ENCODE measurements at places on chromosomes 16 and 17.

GRCh38 chr16:88809676-88810165 is 2.0 kb downstream of the APRT start:
- no peak for DNase-seq

GRCh38 chr16:30756781-30757100 is 5.1 kb downstream of the CFAP119 start:
- DNase-seq = no peak

DNA sequence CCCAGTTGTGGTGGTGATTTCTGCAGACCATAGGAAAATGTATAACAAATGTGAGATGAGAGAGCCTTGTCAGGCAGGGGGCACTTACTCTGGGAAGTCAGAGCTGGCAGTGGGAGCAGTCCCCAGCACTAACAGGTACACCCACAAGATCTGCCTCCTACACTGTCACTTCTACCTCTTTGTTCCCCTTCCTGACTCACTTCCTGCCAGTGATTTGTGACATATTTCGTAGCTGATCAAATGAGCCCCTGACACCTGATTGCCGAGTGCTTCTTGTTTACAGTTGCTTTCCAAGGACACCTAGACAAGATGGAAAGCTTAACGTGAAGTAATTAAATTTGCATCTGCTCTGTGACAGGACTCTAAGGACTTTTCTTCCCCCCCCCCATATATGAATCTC is 40.5 kb downstream of the FTO start:
- no peak for DNase-seq

GRCh38 chr16:56967733-56968132 is 6.0 kb downstream of the CETP start:
- DNase-seq = peak; percentile 34

- DNase-seq = peak; percentile 40
Measured at GRCh38 chr17:48804936-48805411, 12.1 kb downstream of the TTLL6 start.

GRCh38 chr16:30904114-30904780 is 7.8 kb downstream of the CTF1 start:
- DNase-seq = no peak

- DNase-seq = no peak
Measured at GRCh38 chr17:46171939-46172338, 21.3 kb downstream of the KANSL1 start.

GRCh38 chr17:55931446-55931845 is 180.6 kb downstream of the PCTP start:
- no peak for DNase-seq

DNA sequence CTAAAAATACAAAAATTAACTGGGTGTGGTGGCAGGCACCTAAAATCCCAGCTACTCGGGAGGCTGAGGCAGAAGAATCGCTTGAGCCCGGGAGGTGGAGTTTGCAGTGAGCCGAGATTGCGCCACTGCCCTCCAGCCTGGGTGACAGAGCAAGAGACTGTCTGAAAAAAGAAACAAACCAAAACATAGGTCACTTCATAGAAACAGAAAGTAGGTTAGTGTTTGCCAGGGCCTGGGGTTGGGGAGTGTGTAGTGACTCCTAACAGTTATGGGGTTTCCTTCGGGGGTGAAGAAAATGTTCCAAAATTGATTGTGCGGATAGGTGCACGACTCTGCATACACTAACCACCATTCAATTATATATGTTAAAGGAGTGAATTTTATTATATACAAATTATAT is 59.2 kb downstream of the ATP2C2 start:
- DNase-seq = no peak

GRCh38 chr17:6708357-6708961 is 4.7 kb downstream of the SLC13A5 start:
- no peak for DNase-seq

GRCh38 chr17:80025140-80025539 is 10.5 kb downstream of the TBC1D16 start:
- DNase-seq = peak; percentile 13

DNA sequence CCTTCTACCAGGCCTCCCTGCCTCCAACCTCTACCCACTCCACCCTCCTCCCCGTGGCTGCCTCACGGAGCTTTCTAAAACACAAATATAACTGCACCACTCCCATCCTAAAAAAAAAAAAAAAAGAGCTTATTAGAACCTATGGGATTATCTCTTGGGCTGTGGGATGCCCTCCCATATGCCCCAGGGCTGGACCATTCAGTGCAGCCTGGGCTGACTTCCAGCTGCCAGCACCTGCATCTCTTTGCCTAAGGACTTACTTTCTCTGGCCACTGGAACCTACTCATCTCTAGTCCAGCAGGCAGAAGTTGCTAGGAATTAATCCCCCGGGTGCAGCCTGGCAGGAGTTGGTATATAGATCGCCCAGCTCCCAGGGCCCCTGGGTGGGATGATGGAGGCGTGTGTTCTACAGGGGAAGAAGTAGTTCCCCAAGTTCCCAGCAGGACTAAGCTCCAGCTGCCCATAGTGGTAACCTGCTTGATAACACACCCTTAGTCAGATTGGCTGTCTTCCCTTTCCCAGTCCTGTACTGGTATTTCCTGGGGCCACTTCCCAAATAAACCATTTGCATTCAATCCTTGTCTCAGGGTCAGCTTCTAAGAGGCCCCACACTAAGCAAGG is 10.3 kb downstream of the MPP3 start:
- DNase-seq = no peak

- no peak for DNase-seq
Measured at GRCh38 chr17:75001915-75002843, 10.3 kb upstream of the MRPL58 start.

GRCh38 chr17:62121025-62121730 is 56.1 kb upstream of the MED13 start:
- DNase-seq = no peak

DNA sequence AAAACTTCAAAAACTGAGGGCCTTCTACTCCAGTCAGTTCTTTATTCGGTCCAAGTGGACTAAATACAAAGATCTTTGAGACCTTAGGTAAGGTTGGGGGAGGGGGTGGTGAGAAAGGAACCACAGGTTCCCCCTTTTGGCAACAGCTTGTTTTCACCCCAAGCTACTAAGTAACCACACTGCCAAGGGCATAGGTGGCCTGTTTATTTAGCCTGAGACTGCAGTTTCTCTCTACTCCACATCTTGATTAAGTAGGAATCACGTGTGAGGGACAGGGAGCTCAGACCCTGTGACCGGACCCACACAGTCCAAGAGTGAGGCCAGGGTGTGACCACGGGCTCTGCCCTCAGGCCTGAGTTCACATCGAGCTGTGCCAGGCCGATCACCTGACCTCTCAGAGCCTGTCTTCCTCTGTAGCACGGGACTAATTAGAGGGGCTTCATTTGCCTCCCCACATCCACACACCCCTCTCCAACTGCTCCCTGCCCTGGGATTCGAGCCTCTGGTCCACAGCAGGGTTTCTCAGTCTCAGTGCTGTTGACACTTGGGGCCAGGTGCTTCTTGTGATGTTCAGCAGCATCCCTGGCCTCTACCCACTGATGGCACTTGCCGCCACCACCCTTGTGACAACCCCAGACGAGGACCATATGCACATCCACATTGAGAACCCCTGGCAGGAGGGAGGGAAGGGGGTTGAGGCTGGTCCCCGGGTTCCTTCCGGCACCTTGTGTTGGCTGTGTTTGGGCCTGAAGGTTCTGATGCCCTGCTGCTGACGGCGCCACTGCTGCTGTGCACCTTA is 17.8 kb downstream of the ST6GALNAC2 start:
- no peak for DNase-seq

- no peak for DNase-seq
Measured at GRCh38 chr16:85929259-85929721, 30.3 kb downstream of the IRF8 start.

- no peak for DNase-seq
Measured at GRCh38 chr17:58040386-58040785, 33.3 kb upstream of the SRSF1 start.

DNA sequence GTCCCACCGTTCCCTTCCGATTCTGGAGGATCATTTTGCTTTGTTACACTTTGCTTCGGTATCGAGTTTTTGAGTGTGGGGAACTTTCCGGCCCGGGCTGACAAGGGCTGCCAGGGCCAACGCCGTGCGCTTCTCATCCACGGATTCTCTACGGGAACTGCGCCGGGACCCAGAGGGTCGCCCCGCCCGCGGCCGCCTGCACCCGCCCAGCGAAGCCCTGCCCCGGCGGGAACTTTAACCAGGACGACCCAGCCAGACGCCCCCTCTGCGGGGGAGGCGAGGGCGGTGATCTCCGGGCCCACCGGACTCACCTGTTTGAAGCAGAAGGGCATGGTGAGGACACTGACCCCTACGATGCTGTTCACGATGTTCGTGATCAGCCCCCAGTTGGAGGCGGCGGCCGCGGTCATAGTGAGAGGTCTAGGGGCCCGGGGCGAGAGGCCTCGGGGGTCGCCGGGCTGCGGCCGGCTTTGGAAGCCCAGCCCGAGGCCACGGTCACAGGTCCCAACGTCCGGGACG is 536 bp downstream of the SLC38A10 start:
- peak; percentile 10 for DNase-seq

GRCh38 chr17:80237386-80237785 is 17.2 kb downstream of the SLC26A11 start:
- DNase-seq = no peak

GRCh38 chr16:85179344-85180046 is 67.2 kb upstream of the CIBAR2 start:
- DNase-seq = no peak

DNA sequence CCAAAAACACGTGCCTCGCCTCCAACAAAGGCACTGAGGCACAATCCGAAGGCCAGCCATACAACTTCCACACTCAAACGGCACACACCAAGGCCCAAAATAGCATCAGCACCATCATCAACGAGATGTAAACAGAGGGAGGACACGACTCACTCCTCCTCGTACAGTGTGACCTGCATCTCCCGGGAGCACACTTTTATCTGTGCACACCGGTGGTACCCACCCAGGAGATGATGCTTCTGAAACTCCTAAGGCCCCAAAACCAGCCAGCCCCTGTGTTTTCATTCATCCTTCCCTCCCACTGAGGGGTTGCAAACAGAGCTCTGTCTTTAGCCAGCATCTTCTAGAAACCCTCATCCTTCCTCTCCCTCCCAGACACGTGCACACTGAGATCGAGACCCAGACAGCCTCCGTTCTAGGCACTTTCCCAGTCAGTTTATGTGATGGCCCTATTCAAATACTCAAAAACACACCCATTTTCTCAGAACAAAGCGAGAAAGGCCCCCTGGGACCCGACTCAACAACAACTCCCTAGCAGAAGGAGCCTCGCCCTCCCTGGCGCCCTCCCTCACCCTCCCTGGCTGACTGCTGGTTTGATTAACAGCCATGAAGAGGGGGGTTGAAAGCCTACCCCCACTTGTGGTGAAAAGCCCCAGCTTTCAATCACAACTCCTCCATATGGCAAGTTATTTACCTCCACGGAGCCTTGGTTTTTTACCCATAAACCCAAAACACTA is 76.3 kb downstream of the GAS7 start:
- DNase-seq = peak; percentile 49

- no peak for DNase-seq
Measured at GRCh38 chr16:86812363-86812970, 234.1 kb downstream of the FOXL1 start.

DNA sequence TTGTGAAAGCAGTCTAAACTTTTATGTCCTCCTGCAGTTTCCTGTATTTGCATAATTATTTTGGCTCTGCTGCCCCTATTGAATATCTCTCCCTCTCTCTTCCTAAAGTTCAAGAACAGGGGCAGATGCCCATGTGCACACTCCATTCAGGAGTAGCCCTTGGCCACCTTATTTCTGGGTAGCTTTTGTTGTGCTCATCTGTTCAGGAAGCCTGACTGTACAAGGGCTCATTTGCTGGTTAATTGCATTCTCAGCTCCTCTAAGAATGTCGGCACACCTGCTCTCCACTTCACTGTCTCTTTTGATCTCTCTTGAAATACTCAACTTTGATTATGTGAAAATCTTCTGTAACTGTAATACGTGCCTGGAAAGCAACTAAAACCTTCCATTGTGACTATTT is 1378.8 kb upstream of the CDH8 start:
- DNase-seq = no peak

DNA sequence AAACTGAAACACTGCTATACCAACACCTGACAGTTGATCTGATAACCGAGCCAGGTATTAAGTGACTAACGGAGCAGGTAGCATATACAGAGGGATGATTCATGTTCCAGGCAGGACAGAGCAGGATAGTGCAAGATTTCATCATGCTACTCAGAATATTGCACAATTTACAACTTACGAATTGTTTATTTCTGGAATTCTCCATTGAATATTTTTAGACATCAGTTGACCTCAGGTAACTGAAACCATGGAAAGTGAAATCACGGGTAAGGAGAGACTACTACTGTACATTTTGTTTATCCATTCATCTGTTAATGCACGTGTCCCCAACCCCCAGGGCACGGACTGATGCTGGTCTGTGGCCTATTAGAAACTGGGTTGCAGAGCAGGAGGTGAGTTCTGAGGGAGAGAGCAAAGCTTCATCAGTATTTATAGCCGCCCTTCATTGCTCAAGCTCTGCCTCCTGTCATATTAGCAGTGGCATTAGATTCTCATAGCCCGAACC is 14.5 kb upstream of the PPM1E start:
- peak; percentile 17 for DNase-seq

- DNase-seq = no peak
Measured at GRCh38 chr17:10744501-10745000, 14.7 kb upstream of the TMEM220 start.

DNA sequence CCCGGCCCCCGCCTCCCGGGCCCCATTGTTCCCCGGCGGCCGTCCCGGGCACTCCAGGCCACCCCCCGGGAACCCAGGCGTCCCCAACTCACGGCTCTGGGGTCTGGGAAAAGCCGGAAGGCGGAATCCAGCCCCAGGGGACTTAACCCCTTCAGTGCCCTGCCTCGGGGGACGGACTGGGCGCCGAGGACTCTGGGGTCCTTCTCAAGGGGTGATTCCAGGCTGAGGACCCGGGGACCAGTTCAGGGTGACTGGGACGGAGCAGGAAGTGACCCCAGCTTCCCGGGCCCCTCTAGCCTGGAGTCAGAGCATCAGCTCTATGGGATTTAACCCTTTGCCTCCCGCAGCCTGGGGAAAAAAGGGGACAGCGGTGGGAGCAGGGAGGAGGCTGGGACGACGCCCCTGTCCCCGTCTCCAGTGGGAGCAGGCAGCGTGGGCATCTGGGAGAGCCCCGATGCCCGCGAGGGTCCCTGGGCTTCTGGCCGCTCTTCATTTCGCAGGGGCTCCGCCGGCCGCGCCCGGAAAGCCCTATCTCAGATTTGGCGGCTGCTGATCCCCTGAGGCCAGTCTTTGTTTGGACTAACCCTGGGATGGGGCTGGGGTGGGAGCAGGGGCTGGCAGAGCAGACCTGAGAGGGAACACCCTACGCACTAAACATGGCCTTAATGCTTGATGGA is at the start of gene ZNF629:
Gene ZNF629 (minus strand): TSS at position 270 of the 677 bp plus-strand sequence. CDS start 2,723 bp downstream, outside the sequence.
- peak; percentile 77 for DNase-seq

- peak; percentile 40 for DNase-seq
Measured at GRCh38 chr17:82330322-82331239, 3.0 kb downstream of the SECTM1 start.

GRCh38 chr16:87706278-87707000 is 59.3 kb downstream of the KLHDC4 start:
- no peak for DNase-seq

GRCh38 chr16:84544031-84544773 is 39.7 kb upstream of the MEAK7 start:
- DNase-seq = peak; percentile 64
